ENCODE measurements at places on chromosomes 13 and 19. TPM values are rescaled to one million over a fixed set of nuclear protein-coding genes. Genes with fewer than 3 reads are reported as not detected.

TMEM150B gene
- 0.80 TPM for polyA plus RNA-seq

CDC42EP5 gene
- polyA plus RNA-seq = 26.7 TPM

FGF22 gene
- 0.49 TPM for polyA plus RNA-seq

DNA sequence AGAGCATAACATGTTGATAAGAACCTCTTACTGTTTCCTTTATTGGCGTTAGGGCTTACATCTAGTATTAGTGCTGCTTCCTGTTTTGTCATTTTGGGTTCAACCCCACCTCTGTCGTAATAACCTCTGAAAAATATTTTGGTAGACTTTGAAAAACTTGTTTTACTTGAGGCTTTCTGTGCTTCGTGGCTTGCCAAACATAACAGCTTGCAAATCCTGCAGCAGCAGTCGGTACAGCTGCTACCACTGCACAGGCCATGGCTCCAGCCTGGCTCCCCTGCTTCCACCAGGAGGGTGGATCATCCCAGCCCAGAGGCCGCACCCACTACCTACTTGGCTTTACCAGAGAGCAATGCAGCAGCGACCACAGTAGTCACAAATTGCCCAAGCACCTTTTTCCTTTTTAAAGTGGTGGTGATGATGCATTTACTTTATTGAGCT, 11.8 kb upstream of the CEACAM4 start:
- DNase-seq = no peak

GRCh38 chr19:46791944-46792343, 3.5 kb upstream of the SLC1A5 start:
- DNase-seq = no peak

GRCh38 chr13:39401046-39401705, 201.8 kb downstream of the LHFPL6 start:
- DNase-seq = no peak

- no peak for DNase-seq
Measured at GRCh38 chr13:24267801-24268200, 41.6 kb upstream of the C1QTNF9 start.
